ENCODE measurements at places on chromosomes 16 and 17.

- no peak for DNase-seq
These were observed 1.2 kb upstream of the ZDHHC1 start for GRCh38 chr16:67417333-67418061.

DNA sequence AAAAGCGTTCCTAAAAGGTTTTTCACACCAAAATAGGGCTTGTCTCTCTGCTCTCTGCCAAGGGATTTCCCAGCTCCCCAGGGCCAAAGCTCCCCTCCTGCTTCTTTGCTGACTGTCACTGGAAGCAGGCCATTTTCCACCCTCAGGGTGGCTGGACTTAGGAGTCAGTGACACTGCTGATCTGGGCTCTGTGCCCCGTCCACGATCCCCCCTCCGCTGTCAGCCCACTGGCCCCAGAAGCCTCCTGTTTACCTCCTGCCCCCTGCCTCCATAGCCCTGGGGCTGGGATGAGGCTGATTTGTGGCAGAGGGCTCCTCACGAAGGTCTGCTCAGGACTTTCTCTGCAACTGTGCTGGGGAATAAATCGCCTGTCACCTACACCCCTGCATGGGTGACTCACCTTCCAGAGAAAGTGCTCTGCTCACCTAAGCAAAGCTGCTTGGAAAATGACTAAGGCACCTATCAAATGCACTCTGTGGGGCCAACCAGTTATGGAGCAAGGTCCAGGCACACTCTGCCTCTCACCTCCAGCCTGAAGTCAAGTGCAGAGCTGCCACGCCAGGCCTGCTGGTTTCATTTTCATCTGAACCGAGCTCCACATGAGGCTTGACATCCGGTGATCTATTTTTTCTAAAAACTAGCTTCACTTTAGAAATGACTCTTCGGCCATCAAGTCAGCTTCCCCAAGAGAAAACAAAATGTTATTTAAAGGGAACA, 4.9 kb downstream of the MAP3K14 start:
- DNase-seq = peak; percentile 46

DNA sequence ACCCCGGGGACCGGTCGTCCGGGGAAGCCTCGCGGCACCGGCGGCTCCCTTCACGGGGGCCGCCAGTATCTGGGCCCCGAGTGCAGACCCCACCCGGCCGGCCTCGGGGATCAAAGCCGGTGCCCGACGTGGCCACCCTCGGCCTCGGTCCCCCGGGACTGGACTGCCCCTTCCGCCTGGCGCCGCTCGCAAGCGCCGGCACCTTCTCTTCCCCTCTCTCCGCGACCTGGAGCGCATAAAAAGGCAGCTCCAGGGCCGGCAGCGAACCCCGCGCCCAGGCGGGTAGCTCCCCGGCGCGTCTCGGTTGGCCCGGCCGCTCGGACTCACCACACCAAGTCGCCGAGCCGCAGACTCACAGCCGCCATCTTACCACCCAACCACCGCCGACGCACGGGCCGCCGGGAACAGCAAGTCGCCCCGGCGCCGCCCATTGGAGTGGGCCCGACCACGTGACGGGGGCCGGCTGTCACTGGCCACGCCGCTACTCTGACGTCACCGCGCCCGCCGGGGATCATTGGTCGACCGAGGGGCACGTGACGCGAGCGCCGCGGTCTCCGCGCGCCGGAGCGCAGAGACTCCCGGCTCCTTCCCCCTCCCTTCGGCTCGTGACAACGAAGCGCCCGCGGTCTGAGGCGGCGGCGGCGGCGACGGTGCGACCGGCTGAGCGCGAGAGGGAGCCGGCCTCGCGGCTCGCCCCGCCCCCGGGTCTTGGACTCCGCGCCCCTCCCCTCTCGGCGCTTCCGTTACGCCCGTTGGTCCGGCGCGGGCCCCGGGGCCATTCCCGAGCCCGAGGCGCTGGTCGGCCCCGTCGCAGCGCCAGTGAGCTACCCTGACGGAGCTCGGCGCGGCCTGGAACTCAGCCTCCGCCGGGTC, at the start of the genes GLYR1 and UBN1:
GLYR1 (minus strand) TSS at position 388 of the 873 bp plus-strand sequence; CDS start at position 365, 23 bp downstream.
UBN1 (plus strand) TSS at position 581 of the 873 bp plus-strand sequence. CDS start 5,437 bp downstream, outside the sequence.
- DNase-seq = peak; percentile 100

- DNase-seq = no peak
These were observed 112.9 kb downstream of the ABCC1 start for GRCh38 chr16:16062023-16062937.

GRCh38 chr17:17761894-17762743, 74.7 kb downstream of the SREBF1 start:
- DNase-seq = no peak

DNA sequence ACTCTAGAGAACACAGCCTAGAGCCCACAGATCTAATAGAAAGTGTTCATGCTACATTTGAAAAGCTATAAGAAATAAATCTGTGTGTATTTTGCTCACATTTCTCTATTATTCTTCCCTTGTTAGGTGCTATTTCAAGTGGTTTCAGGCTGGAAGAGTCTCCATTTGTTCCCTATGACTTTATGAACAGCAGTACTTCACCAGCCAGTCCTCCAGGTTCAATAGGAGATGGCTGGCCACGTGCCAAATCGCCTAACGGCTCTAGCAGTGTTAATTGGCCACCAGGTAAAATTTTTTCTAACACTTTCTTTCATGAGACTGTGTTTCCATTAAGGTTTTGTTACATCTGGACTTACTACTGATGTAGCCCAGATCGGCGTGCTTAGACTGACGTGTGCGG, 30.7 kb upstream of the SLC5A11 start:
- DNase-seq = no peak

DNA sequence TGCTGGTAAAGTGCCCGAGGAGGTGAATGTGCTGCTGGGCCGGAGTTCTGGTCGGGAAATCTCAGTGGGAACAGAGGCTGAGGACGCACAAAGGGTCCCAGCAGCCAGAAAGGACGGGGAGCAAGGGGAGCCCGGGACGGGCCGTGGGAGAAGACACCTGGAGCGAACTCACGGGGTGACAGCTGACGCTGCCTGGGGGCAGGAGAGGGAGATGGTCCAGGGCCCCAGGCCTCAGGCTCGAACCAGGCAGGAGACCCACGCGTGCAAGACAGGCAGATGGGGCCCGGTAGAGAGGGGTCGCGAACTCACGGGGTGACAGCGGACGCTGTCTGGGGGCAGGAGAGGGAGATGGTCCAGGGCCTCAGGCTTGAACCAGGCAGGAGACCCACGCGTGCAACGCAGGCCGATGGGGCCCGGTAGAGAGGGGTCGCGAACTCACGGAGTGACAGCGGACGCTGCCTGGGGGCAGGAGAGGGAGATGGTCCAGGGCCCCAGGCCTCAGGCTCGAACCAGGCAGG, 72.9 kb downstream of the METRNL start:
- DNase-seq = no peak

DNA sequence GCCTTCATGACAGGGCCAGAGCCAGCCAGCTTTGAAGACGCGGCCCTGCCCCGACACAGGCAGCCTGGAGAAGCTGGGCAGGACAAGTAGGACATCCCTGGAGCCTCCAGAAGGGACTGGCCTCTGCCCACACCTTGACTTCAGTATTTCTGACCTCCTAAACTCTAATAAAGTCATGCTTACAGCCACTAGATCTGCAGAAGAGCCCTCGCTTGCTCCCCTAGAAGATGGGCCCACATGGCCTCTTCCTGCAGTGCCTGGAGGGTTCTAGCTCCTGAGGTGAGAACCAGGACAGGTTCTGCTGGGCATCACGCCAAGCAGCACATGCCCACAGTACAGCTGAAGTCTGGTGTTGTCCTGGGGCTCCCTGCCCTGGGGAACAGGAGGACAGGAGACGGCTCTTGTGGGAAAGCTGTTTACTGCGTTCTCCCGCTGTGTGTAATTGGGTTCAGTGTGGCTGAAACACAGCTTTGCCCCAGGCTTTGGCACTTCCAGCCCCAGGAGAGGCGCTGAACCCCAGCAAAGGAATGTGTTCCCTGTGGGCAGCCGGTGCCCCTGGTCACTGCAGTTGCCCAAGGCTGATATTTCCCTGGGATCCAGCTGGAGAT, 2.6 kb downstream of the APRT start:
- no peak for DNase-seq

GRCh38 chr17:76054112-76054476, 18.2 kb downstream of the SRP68 start:
- DNase-seq = no peak

DNA sequence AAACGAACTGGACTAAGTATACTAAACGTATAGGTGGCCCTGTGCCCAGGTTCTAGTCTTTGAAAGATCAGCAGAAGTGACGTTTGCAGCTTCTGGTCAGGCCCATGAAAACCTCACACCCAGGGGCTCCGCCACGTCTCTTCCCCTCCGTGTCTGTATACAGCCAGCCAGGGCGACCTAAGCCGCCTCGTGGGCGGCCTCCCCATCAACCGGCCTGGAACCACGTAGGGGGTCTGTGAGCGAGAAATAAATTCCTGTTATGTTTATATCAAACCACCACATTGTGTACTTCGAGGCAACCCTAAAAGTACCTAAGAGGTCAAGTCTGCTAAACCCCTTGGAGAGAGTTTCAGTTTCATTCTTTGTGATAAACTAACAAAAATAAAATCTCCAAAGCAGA, 6.8 kb downstream of the TK1 start:
- no peak for DNase-seq

GRCh38 chr16:80824623-80825364, 20.4 kb upstream of the CDYL2 start:
- no peak for DNase-seq

GRCh38 chr17:27367121-27367981, 73.4 kb downstream of the WSB1 start:
- no peak for DNase-seq

GRCh38 chr16:491220-491919, 36.1 kb upstream of the CAPN15 start:
- DNase-seq = no peak

GRCh38 chr16:27350006-27350405, 36.2 kb downstream of the IL4R start:
- no peak for DNase-seq

GRCh38 chr16:70437582-70438557, 1.0 kb downstream of the ST3GAL2 start:
- no peak for DNase-seq

DNA sequence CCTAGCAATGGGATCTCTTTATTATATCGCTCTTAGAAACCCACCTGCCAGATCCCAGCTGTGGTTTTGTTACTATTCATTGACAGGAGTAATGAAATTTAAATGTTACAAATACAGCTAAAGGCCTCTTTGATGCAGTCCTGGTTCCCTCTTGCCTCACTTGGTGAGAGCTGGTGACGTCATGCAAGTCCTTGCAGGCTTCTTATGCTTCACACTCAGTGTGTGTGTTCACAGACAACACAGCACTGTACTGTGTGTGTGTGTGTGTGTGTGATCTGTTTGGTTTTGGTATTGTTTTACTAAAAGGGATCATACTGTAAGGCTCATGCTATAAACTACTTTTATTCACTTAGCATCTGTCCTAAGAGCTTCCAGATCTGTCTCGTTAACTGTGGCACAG, 75.0 kb downstream of the USP22 start:
- no peak for DNase-seq

GRCh38 chr17:19397556-19398041, 10.6 kb upstream of the MFAP4 start:
- DNase-seq = no peak

DNA sequence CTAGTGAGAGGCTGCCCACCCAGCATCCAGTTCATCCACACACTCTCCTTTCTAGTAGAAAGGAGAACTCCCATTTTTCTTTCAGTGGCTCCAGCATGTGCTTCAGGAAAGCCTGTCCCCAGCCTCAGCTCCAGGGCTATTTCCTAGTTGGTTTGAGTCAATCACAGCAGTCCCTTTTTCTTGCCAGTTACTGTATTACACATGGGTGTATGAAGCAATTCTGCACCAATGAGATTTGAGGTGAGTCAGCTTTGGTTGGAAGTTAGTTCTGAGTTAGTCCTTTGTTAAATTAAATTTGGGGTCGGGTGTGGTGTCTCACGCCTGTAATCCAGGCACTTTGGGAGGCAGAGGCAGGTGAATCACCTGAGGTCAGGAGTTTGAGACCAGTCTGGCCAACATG, 24.8 kb downstream of the RAD51D start:
- no peak for DNase-seq

DNA sequence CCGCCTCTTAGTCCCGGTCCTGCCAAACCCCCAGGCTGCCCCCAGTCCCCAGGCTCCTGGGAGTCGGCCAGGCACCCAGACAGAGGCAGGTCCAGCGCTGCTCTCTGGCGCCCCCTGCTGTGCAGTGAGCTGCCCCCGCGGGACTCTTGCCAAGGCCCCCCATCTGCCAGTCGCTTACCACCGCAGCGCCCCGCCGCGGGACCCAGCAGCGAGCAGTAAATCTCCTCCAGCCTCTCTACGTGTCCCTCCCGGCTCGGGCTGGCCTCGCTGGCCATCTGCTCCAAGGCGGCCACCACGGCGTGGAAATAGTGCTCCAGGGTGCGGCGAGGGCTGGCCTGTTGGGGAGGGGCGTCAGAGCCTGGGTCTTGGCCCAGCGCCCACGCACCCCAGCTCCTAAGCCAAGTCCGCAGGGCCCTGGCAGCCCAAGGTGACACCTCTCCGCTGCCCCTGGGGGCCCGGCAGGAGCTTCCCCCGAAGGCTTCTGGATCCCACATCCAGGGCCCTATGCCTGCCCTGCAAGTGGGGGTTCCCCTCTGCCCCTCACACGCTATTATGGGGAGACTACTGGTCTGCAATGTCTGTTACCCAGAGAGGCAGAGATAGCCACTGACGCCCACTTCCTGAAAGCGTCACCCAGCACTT, 33.7 kb upstream of the MFSD6L start:
- DNase-seq = no peak

DNA sequence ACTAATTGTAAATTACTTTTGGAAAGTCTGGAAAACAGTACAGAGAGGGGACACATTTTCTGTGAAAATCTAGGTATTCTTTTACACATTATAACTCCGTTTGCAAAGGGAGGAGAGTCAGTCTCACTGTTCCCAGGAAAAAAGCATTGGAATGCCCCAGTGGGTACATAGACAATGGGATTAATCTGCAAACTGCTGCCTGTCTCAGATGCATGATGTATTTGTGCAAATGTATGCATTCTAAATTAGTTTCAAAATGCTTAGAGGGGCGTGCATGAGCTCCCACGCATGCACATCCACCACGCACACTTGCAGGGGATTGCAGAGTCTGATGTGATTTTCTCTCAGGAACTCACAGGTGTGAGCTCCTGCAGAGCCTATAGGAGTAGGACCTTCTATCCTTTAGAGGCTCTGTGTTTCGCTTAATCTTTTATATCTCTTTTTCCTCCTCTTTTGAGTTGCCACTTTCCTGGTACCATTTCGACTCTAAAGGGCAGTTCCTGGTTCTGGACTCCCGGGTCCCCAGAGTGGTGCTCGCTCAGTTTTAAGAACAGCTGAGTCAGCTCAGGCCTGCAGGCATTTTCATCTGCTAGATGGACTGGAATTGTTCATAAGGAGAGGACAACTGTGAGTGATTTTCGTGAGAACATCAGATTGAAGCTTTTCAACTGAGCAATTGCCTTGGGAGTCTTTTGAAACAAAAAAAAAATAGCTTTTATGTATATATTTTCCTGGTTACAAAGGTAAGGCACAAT, 1.1 kb downstream of the BCO1 start:
- DNase-seq = no peak

Data from T-helper 9 cell (primary cell).